ENCODE measurements at places on chromosomes 6 and 20.

GRCh38 chr6:83920017-83920416 lies 60.5 kb downstream of the CYB5R4 start:
- DNase-seq = no peak

DNA sequence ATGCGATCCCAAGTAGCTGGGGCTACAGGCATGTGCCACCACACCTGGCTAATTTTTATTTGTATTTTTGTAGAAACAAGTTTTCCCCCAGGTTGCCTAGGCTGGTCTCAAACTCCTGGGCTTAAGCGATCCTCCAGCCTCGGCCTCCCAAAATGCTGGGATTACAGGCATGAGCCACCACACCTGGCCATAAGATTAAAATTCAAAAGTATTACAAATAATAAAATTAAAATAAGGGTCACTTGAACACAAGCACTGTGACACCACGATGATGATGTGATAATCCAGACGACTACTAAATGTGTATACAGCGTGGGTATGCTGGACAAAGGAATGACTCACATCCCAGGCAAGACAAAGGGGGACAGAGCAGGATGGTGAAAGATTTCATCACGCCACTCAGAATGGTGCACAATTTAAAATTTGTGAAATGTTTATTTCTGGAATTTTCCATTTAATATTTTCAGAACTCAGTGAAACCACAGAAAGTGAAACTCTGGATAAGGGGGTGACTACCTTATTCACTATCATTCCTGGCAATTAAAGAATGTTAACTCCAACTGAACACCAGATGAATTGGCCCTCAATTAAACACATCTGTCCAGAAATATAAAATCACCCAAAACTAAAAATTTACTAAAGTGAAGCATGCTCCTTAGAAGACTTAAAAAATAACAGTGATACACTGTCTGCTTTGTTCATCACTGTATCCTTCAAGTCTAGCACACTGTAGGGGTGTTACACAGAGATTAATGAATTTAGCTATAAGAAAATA lies 13.1 kb downstream of the B4GALT5 start:
- peak; percentile 64 for DNase-seq

- no peak for DNase-seq
Observed at GRCh38 chr6:160750276-160750689, 48.2 kb downstream of the PLG start.

GRCh38 chr6:71513036-71513435 lies 224.4 kb downstream of the OGFRL1 start:
- no peak for DNase-seq

- no peak for DNase-seq
Observed at GRCh38 chr6:28474441-28475219, 31.3 kb upstream of the ZSCAN23 start.

DNA sequence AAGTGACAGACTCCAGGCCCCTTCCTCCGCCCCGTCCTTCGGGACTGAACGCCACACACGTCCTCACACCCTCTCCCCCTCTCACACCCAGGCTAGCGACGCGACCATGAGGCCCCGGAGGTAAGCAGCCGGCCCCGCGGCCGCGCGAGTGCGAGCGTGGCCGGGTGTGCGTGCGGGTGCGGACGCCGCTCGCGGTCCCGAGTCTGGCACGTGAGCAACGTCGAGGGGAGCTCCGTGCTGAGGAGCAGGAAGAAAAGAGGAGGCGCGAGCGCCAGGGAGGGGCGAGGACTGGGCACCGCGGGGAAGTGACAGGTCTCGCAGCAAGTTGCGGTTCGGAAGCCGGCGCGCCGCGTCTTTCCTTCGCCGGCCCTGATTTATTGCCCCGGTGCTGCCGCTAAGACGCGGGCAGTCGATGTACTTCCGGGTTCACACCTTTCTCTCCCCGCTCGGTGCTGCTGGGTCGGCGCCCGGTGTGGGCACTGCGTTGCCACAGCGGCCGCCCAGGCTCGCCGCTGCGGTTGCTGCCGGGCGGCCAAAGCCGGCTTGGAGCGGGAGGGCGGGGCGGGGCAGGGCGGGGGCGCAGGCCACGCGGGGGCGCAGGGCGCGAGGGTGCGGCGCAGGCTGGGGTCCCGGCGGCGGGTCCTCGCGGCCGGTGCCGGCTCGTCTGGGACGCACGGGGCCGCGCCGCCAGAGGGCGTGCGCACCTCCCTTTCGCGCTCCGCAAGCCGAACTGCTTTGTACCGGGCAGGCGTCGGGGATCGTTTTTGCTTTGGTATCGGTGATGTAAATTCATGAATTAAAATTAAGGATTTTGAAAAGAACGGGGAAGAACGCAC lies 15.8 kb upstream of the LIN28B start:
- peak; percentile 13 for DNase-seq

DNA sequence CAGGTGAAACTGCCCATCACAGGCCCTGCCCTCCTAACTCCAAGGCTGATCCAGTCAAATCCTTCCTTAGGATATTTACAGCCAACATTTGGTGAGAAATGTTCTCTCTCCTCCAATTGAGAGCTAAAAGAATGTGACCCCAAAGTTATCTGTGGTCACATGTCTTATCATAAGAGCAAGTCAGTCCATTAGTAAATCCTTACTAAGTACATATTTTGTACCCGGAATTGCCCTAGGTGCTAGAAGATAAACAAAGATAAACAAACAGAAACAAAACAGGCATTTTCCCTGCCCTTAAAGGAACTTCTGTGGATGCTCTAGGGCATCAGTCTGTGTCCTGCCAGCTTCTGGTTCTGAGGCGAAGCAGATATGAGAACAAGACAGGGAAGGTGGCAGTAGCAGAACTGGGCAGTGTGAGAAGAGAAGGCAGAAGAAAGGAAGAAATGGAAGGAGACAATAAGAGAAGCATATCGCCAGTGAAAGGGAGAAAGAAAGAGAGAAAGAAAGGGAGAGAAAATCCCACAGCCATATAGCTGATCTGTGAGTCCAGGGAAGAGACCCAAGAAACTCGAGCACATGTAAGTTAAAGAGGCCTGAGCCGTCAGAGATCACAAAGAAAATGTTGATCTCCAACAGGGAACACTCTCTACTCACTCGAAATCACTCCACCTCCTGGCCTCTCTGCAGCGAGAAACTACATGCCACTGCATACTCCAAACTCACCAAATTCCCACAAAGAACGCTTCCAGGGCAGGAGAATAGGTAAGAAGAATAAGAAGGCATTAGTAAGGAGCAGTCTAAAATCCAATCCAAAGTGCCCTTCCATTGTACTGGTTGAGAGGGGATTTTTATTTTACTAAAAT lies 41.7 kb downstream of the CDK5RAP1 start:
- no peak for DNase-seq

GRCh38 chr20:61682996-61683681 lies 382.5 kb downstream of the TAF4 start:
- no peak for DNase-seq

DNA sequence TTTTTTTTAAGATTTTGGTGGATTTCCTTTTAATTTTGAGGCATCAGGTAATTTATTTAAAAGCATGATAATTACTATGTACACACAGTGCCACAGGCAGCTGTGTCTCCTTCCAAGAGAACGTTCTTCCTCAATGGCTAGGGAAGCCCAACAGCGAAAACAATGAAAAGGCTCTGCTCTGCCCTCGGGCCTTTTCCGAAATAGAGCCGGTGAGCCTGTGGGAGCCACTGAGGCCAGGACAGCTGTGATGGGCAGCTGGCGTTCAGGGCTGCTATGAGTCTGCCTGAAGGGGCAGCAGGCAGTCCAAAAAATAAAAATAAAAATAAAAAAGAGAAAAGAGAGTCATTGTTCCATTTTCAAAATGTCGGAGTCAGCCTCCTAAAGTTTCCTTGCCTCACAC lies 443.8 kb downstream of the KIF16B start:
- DNase-seq = no peak

- peak; percentile 30 for DNase-seq
Observed at GRCh38 chr6:100460650-100461204, 4.0 kb downstream of the SIM1 start.

GRCh38 chr6:107977283-107977682 lies 19.3 kb upstream of the SEC63 start:
- no peak for DNase-seq

DNA sequence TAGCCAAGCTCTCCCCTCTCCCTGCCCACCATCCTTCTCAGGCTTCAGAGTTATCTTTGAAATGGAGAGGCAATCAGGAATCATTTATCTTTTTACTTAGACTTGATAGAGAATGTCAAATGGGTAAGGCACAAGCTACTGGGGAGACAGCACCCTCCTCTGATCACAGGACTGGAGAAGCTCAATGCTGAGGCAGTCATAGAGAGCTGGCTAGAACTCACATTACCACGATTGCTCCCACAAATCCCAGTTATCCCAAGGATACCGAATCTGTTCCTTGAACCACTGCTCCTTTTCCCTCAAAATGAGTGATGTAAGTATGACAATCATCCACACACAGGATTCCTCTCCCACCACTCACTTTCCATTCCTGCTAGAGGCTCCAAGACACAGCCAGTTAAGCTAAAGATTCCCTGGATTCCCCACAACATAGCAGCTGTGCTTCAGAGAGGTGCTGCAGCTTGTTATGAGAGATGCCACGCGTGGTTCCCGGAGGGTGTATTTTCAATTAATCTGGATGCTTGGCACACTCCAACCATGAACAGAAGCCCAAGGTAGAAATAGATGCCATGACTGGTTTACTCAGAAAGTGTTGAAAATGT lies 96.2 kb upstream of the VGLL2 start:
- DNase-seq = no peak

DNA sequence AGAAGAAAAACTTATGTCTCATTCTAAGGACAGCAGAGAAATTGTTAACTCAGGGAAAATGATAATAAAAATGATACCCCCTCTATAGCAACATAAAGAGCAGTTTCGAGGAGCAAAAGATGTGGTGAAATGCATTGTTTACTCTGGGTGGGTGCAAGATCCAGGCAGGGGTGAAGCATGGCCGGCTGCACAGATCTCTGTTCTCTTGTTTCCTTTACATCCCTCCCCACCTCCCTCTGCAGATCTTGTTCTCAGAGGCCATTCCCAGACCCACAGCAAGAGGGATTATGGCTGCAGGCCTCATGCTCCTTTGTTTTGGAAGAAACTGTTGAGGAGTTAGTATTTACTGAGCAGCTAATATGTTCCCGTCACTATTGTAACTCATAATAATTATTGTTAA lies 1.8 kb downstream of the BTN3A1 start:
- no peak for DNase-seq

GRCh38 chr20:53972179-53972578 lies 98.2 kb downstream of the BCAS1 start:
- no peak for DNase-seq

GRCh38 chr6:56366141-56366852 lies 118.9 kb upstream of the COL21A1 start:
- no peak for DNase-seq

DNA sequence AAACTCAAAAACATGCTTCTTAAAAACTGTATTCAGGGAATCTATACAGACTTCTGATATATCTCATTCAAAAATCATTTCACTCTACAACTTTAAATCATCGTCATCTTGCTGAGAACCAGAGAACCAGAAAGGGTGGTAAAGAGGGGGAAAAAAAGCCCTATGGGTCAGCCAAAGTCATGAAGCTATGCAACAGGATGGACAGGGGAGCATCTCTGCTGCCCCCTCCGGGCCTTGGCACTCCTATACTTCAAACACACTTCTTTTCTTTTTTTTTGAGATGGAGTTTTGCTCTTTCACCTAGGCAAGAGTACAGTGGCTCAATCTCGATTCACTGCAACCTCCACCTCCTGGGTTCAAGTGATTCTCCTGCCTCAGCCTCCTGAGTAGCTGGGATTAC lies 73.5 kb upstream of the NFATC2 start:
- DNase-seq = no peak

GRCh38 chr6:151441390-151442166 lies 10.3 kb downstream of the RMND1 start:
- DNase-seq = no peak

GRCh38 chr6:167229586-167229985 lies 61.5 kb upstream of the UNC93A start:
- no peak for DNase-seq

- DNase-seq = no peak
Observed at GRCh38 chr6:122052346-122052900, 347.0 kb upstream of the HSF2 start.

DNA sequence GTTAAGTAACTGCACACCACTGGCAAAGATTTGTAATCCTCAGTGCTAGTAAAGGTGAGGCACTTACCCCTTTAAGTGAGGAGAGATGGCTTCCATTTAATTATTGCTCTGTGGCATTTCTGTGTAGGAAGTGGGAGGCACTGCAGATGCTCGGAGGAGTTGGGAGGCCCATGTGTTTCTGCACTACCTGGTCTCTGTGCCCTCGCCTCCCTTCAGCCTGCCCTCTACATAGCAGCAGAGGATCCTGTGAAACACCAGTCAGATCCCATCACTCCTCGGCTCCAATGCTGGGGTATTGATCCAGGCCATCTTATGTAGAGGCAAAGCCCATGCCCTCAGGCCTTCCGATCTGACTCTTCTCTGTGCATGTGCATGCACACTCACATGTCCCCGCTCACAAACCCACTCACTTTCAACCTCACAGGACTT lies 67.0 kb downstream of the SLX4IP start:
- DNase-seq = no peak

DNA sequence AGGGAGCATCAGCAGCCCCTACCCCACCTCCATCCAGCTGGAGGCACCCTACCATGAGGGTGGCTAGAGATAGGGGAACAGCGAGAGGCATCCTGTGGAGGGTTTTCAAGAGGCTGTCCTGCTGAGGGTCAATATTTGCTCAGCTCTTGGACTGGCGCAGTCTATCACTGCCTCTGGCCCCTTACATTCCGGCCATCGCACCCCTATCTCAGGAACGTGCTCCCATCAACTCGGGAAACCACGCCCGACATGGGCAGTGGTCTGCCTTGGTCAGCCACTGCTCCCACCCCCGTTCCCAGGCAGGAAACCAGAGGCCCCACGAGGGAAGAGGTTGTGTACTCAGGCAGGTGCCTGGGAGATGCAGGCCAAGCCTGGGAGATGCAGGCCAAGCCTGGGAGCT lies 57.9 kb downstream of the VEGFA start:
- DNase-seq = no peak

- no peak for DNase-seq
Observed at GRCh38 chr6:106972500-106972899, 2.0 kb downstream of the CD24 start.

- no peak for DNase-seq
Observed at GRCh38 chr20:35150846-35151579, 3.9 kb upstream of the EDEM2 start.

- no peak for DNase-seq
Observed at GRCh38 chr6:119322715-119323350, 26.7 kb downstream of the MAN1A1 start.

DNA sequence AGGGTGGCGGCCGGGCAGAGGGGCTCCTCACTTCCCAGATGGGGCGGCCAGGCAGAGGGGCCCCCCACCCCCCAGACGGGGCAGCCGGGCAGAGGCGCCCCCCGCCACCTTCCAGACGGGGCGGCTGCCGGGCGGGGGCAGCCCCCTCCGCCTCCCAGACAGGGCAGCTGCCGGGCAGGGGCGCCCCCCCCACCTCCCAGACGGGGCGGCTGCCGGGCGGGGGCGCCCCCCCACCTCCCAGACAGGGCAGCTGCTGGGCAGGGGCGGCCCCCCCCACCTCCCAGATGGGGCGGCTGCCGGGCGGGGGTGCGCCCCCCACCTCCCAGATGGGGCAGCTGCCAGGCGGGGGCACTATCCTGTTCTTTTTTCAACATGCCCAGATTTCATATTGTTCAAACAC lies 78.2 kb upstream of the DST start:
- DNase-seq = no peak

- DNase-seq = no peak
Observed at GRCh38 chr6:13953061-13953705, 28.4 kb downstream of the RNF182 start.

GRCh38 chr6:5622276-5623005 lies 361.1 kb downstream of the FARS2 start:
- no peak for DNase-seq

Data from SHP77 (cell line).